CD4-positive, alpha-beta T cell treated with Interferon alpha-2 for 1 hour (primary cell): ENCODE measurements at places on chromosomes 1 and 21.

DNA sequence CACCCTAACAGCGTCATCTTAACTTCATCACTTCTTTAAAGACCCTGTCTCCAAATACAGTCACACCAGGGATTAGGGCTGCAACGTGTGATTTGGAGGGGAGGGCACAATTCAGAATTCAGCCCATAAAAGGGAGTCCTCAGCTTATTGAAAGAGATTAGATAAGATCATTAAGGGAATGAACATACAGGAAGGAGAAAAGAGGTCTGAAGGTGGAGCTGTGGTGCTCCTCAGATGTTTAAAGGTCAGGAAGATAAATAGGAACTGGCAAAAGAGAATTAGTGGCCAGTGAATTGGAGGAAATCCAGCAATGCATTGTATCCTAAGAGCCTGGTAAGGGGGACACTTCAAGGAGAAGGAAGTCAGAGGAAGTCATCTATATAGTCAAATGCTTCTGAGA is 113.5 kb downstream of the PROX1 start:
- no peak for DNase-seq

GRCh38 chr1:25617625-25618432 is 1.2 kb downstream of the MAN1C1 start:
- DNase-seq = no peak

DNA sequence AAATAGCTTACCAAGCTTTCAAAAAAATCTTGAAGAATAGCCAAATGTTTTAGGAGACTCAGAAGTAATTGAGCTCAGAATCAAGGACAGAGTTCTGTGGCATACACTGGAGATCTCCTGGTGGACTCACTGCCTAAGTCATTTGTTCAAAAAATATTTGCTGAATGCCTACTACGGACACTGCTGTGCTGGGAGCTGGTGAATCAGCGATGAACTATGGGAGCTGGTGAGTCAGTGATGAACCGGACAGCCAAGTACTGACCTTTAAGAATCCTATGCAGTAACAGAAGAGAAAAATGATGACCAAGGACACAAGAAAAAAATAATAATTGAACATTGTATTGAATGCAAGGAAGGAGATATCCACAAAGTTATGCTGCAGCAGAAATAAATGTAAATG is 717.9 kb upstream of the CXADR start:
- DNase-seq = no peak

DNA sequence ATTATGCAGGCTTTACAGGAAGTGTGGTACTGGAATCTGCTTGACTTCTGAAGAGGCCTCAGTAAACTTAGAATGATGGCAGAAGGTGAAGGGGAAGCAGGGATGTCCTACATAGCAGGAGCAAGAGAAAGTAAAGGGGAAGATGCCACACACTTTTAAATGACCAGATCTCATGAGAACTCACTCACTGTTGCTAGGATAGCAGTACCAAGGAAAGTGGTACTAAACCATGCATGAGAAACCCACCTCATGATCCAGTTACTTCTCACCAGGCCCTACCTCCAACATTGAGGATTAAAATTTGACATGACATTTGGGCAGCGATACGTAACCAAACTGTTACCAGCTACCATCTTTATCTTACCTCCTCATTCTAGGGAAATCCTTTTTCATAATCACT is 9.6 kb downstream of the DHX9 start:
- no peak for DNase-seq

DNA sequence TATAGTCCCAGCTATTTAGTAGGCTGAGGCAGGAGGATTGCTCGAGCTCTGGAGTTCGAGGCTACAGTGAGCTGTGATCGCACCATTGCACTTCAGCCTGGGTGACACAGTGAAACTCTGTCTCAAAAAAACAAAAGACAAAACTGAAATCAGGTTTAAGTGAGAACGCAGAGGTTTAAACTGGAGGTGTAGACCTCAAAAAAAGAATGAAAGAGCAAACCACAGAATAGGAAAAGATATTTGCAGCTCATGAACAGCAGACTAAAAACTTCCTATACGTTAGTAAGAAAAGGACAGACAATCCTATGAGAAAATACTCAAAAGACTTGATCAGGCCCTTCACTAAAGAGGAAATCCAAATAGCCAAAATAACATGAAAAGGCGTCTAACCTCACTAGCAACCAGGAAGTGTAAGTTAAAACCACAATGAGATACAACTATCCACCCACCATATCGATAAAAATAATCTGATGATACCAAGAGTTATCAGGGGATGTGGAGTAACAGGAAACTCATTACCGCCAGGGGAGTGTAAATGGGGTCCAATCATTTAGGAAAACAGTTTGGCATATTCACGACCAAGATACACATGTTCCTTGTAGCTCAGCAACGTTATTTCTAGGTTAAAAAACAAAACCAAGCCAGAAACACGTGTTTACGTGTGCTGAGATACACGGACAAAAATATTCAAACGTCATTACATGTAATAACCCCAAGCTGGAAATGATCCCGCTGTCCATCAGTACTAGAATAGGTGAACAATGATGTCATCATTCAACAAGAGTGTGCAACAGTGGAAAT is 9.8 kb downstream of the TNFRSF9 start:
- peak; percentile 61 for DNase-seq

DNA sequence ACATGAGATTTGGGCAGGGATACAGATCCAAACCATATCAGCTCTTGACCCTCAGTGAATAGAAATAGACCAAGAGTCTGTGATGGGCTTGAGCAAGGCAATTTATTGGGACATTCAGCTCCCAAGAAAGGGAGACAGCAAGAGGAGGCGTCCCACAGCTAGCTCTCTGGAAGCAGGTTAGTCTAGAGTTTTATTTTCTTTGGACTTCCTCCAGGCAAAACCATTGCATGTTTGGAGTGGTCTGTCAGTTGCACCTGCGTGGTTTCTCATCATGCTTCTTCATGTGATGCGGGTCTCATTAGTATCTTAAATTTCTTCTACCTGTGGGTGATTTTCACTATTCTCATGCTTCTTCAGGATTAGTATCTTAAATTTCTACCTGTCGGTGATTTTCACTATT is 1530.6 kb downstream of the PLA2G4A start:
- no peak for DNase-seq

DNA sequence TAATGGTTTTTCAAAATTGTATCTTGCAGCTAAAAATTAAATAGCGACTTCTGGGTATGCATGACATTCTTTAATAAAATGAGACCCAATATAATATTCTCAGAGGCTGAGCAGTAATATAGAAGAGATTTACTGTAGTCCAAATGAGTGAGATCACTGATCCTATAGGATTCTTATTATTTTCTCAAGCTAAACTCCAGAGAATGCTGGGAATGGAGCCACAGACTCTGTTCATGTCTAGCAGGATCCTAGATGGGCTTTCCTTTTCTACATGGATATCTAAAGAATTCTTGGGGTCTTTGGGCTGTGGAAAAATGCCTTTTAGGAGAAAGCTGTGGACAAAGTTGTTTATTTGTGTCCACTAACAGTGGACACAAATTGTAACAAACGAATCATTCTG is 150.7 kb upstream of the ZNF644 start:
- no peak for DNase-seq

DNA sequence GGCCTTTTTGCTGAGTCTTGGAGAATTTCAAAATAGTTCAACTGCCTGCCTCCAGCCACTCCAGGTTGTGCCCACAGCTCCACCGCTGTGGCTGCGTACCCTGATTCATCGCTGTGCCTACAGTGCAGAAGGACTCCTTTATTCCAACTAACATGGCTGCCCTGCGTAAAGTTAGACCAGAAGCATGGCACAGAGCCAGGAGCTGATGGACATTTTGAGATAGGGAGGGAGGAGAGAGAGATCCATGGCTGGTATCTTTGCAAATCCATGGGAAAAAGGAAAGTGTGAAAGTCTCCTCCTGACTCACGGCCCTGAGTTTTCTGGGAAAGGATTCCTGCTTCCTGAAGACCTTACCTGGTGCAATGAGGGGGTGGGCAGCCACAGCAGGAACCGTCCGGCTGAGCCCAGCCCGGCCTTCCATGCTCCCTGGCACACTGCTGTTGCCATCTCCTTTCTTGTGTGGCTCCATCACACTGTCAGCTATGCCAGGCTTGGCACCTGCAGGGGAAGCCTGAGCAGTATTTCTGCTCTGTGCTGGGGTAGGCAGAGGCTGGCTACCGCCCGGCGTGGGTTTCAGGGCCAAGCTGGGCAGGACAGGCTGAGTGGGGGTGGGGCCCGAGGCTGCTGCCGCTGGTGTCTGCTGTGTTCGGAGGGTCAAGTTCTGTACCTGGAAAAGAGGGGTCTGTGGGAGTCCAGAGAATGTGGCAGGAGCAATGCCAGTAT is 46.0 kb upstream of the A3GALT2 start:
- no peak for DNase-seq

- DNase-seq = no peak
These were observed 40.6 kb upstream of the HHAT start for GRCh38 chr1:210288116-210288515.

- DNase-seq = peak; percentile 3
These were observed 521 bp upstream of the CDC7 start for GRCh38 chr1:91499904-91500755.

GRCh38 chr1:114114185-114115094 is 39.2 kb downstream of the SYT6 start:
- no peak for DNase-seq

DNA sequence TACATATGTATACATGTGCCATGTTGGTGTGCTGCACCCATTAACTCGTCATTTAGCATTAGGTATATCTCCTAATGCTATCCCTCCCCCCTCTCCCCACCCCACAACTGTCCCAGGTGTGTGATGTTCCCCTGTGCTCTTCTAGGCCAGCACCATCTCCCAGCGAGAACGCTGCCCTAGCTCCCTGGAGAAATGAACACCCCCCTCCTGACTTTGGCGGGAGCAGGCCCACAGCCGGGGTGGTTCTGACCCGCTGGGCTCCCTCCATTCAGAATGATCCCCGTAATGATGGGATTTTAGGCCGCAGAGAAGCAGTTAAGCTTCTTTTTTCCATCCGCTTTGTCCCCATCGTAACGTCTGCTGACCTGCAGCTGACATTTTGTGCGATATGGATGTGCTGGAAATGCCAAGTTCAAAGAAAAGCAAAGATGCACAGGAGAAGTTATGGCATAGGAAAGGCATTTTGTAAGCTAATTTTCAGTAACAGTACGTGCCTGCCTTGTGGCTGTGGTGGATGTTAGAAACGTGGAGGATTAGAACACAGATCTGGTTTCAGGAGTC is 39.3 kb downstream of the ELK4 start:
- no peak for DNase-seq

- DNase-seq = no peak
These were observed 102.6 kb downstream of the GALNT2 start for GRCh38 chr1:230169454-230170152.

- no peak for DNase-seq
These were observed 1.9 kb downstream of the C1orf198 start for GRCh38 chr1:230866171-230867070.

GRCh38 chr21:34242973-34243372 is 120.8 kb upstream of the KCNE2 start:
- DNase-seq = no peak

GRCh38 chr1:115492019-115492595 is 149.7 kb upstream of the VANGL1 start:
- DNase-seq = no peak

DNA sequence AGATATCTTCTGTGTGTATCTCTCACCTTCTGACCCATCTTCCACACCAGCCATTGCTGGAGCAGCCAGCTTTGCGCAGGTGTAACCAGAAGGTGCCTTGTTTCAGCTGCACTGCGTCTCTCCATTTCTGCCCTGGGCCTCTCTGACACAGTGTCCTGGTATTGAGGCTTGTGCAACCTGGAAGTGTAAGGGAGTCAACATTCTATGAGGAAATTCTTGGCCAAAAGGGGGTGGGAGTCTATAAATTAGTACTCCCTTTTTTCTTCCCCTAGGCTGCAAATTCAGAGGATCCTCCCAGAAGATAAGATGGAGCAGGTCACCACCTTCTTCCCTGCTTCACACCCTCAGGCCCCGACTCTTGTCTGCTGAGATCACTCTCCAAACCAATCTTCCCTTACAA is 109.1 kb downstream of the MRPS6 start:
- DNase-seq = no peak

GRCh38 chr1:63152572-63152971 is 169.8 kb upstream of the FOXD3 start:
- DNase-seq = no peak

GRCh38 chr1:246447501-246447900 is 59.6 kb downstream of the SMYD3 start:
- DNase-seq = no peak

DNA sequence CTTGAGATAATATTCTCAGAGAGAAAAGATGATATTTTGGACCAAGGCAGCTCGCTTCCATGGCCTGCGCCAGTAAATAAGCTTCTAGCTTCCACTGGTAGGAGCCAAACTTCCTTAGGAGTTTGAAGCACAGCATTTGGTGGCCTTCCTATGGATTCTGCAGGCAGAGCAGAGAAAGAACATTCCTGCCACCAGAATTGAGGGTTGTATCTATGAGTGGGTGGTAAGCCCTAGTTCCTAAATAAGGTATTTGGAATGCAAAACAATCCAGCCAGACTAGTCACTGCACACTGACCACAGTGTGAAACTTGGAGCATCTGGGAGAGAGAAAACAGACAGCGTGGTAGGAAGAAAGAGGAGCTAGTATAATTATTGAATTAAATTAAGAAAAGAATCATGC is 54.1 kb upstream of the BCAR3 start:
- DNase-seq = no peak

GRCh38 chr1:245481261-245481660 is 326.5 kb downstream of the KIF26B start:
- no peak for DNase-seq

DNA sequence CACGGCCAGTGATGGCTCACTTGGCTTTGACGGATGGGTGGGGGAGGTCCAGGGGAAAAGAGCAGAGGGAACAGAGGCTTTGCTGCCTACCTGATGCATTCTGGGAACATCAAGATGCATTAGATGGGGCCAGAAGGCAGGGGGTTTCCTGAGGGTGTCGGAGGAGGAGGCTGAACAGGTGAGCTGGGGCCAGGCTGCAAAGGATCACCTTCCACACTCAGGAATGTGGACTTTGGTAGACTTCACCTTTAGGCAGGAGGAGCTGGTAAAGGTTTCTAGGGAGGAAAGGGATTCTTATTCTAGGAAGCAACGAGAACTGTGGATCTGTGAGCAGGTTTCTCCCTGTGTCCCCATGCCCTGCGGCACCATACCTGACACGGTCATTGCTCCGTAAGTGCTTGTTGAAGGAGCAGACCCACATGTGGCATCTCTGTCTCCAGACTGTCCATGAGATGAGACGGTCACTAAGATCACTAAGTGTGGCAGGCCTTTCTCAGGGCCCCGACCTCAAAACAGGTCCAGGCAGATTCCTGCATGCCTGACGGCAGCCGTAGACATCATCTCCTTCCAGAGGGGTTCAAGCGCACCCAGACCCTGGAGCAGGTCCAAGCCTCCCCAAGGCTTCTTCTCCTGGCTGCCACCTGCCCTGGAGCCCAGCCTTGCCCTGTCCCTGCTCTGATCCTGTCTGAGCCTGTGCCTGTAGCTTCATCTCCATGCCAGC is 89.1 kb upstream of the SLC25A33 start:
- no peak for DNase-seq
